Lower lobe of right lung (tissue), 2 donors: ENCODE measurements at places on chromosomes 5 and 9. TPM values are rescaled to one million over a fixed set of nuclear protein-coding genes. Genes with fewer than 3 reads are reported as not detected.

GRCh38 chr5:131394128-131394527, 130.3 kb downstream of the CDC42SE2 start:
- no peak overlapping the region for H3K4me3 ChIP-seq
- peak overlapping the region; percentile 22 for H3K27ac ChIP-seq
- DNase-seq = no peak

DNA sequence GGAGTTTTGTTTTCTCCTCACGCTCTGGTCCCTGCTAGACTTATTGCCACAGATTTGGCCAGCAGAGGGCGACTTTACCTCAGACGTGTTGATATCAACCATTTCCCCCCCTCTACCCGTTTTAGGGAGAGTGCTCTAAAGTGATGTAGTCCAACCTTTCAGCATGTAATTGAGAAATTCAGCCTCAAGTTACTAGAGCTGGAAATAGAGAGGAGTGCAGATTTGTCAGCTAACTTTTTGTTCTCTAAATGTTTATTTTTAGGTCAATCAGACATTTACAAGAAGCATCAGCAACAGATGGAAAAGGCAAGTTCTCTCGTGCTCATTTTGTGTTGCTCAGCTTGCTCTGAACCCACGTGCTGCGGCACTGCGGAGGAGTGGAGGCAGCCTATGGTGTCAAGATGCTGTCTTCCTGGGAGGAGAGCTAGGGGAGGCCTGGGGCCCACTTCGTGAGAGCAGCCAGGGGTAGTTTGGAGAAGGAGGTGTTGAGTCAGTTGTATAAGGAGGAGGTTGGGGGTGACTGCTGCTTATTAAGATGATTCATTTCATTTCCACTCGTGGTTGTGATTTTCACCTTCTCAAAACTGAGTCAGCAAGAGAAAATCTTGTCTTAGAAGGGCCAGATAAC, 53.6 kb downstream of the GPR107 start:
- H3K36me3 ChIP-seq = peaks cover 93% of the 10 kb centered on the region
- peaks cover 6% of the 10 kb centered on the region for H3K4me1 ChIP-seq
- H3K27me3 ChIP-seq = no peaks in the 10 kb centered on the region
- peak; percentile 84 for DNase-seq
- no peak overlapping the region for H3K4me3 ChIP-seq

The GABBR2 gene
- 0.24 TPM for total RNA-seq

GRCh38 chr5:80566711-80567259, 3.3 kb downstream of the ANKRD34B start:
- DNase-seq = no peak
- no peak overlapping the region for H3K4me3 ChIP-seq
- H3K36me3 ChIP-seq = no peaks in the 10 kb centered on the region

DNA sequence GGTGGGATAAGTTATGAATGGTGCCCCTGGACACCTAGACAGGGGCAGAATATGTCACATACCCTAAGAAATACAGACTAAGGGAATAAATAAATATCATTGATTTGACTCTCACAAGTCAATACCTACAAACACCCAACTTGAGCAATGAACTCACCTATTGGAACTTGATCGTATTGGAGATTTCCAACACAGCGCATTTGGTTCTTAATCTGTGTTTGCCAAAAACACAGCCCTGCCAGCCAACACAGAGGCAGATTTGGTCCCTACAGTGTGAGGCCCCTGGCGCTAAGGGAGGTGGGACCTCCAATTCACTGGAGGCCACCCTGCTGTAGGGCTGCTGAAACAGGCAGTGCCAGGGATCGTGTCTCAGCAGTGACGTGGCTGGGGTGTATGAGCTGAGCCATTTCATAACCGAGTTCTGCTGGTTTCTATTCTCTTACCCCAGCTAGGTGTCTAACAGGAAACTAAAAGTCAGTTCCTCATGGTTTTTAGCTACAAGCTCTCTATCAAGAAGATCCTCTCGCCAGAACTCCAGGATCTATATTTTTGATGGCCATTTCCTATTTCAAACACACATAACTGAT, 84.5 kb downstream of the SLC1A1 start:
- no peak overlapping the region for H3K4me3 ChIP-seq
- no peaks in the 10 kb centered on the region for H3K4me1 ChIP-seq
- no peak for DNase-seq
- H3K27me3 ChIP-seq = no peaks in the 10 kb centered on the region
- peaks cover 23% of the 10 kb centered on the region for H3K36me3 ChIP-seq

DNA sequence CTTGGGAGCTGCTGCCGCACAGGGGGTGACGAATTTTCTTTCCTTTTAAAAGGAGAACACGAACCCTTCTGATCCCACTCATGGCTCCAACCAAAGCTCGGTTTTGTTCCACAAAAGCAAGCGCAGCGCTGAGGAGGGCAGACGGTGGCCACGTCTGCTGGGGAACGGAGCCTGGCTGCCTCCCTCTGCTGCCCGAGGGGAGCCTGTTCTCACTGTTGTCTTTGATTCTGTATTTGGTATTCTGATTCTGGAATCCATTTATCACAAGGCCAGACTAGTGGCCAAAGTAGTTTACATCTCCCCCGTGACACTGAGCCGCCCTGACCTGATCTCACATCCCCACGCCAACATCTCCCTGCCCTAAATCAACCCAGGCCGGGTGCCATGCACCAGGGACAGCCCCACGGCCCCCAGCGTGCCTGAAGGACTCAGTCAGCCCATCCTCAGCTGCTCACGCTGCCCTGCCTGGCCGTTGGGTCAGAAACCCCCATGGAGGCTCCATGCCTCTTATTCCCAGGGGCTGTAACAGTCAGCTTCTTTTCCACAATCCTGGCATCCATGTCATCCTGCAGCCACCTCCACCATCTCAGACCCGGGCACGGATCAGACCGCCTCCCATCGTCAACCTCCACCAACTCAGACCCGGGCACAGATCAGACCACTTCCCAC, 6.7 kb upstream of the NSMF start:
- no peaks in the 10 kb centered on the region for H3K27me3 ChIP-seq
- H3K4me3 ChIP-seq = no peak overlapping the region
- peak; percentile 25 for DNase-seq
- H3K4me1 ChIP-seq = no peaks in the 10 kb centered on the region
- H3K36me3 ChIP-seq = no peaks in the 10 kb centered on the region

The CXXC5 gene
- 27.3 TPM for total RNA-seq

DNA sequence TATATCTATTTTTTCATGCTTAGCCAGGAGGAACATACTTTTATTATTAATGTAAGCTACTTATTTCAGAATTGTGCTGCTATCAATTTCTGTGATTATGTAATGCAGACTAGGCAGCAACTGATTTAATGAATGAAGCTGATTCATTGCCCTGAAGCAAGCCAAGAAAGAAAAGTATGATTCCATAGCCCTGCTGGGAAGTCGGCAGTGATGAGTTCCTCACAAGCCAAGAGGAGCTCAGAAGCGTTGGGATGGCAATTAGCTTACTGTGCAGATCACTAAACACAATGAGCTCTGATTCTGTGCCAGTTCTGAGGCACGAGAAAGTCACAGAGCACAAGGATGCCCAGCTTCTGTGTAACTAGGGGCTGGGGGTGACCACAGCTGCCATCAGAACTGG, 254.3 kb upstream of the KLF9 start:
- no peak overlapping the region for H3K27ac ChIP-seq
- H3K36me3 ChIP-seq = no peaks in the 10 kb centered on the region
- no peak overlapping the region for H3K4me3 ChIP-seq
- H3K4me1 ChIP-seq = no peaks in the 10 kb centered on the region

GRCh38 chr9:38414040-38414723, 10.1 kb downstream of the IGFBPL1 start:
- no peak overlapping the region for H3K27ac ChIP-seq
- H3K36me3 ChIP-seq = no peaks in the 10 kb centered on the region
- H3K4me1 ChIP-seq = no peaks in the 10 kb centered on the region
- no peaks in the 10 kb centered on the region for H3K27me3 ChIP-seq
- no peak overlapping the region for H3K4me3 ChIP-seq

GRCh38 chr9:4794691-4795090, 1.9 kb downstream of the RCL1 start:
- peaks cover 50% of the 10 kb centered on the region for H3K4me1 ChIP-seq
- peak overlapping the region; percentile 95 for H3K4me3 ChIP-seq
- no peak overlapping the region for H3K27ac ChIP-seq
- no peaks in the 10 kb centered on the region for H3K27me3 ChIP-seq
- no peaks in the 10 kb centered on the region for H3K36me3 ChIP-seq

The STC2 gene
- 10.8 TPM for total RNA-seq

The TIGD6 gene
- total RNA-seq = 4.8 TPM

GRCh38 chr9:97905228-97905627, 17.1 kb downstream of the TRMO start:
- H3K27me3 ChIP-seq = no peaks in the 10 kb centered on the region
- DNase-seq = no peak
- H3K4me3 ChIP-seq = no peak overlapping the region
- H3K4me1 ChIP-seq = peaks cover 37% of the 10 kb centered on the region
- H3K36me3 ChIP-seq = peaks cover 58% of the 10 kb centered on the region

The HTR1A gene
- not detected for total RNA-seq

GRCh38 chr5:67490543-67491321, 294.1 kb upstream of the CD180 start:
- H3K27ac ChIP-seq = peak overlapping the region; percentile 60
- DNase-seq = peak; percentile 54
- no peaks in the 10 kb centered on the region for H3K4me1 ChIP-seq
- no peaks in the 10 kb centered on the region for H3K27me3 ChIP-seq
- H3K36me3 ChIP-seq = no peaks in the 10 kb centered on the region

DNA sequence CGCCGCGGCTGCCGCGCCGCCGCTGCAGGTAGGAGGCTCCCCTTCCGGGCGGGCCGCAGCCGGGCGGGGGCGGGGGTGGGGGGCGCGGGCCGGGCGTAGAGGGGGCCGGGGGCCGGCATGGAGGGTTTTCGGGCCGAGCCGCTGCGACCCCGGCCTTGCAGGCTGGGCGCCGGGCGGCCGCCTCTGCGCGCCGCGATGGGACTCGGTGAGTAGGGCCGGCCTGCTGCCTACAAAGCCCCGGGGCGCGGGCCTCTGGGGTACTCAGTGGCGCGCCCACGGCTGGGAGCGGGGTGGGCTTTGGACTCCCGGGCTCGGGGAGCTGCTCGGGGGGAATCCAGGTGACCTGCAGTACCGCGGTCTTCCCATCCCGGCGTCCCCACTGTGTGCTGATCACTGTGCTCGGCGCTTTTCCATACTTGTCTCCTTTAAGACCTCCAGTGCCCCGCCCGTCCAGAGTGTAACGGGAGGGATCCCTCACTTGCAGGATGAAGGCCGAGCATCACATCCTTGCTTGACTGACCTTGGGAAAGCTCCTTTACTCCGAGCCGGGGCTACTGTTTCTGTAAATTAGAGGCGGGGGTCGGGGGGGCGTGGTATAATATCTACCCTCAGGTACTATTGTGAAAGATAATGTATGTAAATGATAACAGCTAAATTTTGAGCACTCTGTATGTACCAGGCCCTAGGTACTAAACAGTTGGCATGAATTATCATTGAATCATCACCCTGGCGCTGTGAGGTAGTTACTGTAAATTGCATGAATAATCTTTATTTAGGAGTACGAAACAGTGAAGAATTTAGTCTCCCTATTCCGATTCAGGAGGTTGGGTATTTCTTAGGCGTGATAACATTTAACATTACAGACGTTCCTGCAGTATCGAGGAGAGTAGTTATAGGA, 672 bp downstream of the MSANTD3 start:
- peak overlapping the region; percentile 77 for H3K4me3 ChIP-seq
- H3K4me1 ChIP-seq = peaks cover 28% of the 10 kb centered on the region
- H3K36me3 ChIP-seq = no peaks in the 10 kb centered on the region
- H3K27me3 ChIP-seq = no peaks in the 10 kb centered on the region
- DNase-seq = peak; percentile 65
- H3K27ac ChIP-seq = peak overlapping the region; percentile 79

The PCDHGB4 gene
- total RNA-seq = 5.3 TPM

DNA sequence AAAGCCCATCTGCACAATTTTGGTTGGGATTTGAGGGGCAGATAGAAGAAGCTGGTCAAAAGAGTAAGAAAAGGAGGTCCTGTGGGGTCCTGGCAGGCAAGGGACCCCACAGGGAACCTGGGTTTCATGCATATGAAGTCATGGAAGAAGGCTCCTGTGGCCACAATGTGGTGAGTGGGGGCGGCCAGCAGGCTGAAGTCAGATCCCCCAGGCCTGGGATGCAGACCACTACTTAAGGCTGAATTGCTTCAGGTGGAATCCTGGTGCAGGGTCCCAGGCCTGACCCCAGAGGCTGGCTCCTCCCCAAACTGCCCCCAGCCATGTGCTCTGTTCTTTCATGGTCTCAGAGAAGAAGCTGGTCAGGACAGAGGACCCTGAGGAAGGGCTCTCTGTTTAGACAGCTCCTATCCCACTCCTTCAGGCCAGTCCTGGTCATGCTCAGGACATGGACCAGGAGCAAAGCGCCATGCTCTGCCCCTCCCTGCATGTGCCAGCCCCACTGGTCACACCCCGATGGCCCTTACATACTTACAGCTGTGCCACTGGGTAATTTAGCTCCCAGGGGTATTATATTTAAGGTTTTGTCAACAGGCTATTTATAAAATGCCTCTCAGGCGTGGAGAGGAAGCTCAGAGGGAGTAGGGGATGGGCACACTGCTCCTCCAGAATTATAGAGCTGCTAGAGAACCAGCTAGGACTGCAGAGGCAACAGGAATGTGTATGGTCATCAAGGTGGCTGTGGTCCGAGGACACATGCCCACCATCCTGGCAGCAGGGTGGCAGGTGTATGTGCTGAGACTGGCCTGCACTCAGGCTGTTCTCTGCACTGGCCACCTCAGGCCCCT, 33.4 kb downstream of the C5orf15 start:
- no peak overlapping the region for H3K4me3 ChIP-seq
- H3K27me3 ChIP-seq = no peaks in the 10 kb centered on the region
- H3K36me3 ChIP-seq = no peaks in the 10 kb centered on the region
- DNase-seq = no peak
- H3K27ac ChIP-seq = no peak overlapping the region

DNA sequence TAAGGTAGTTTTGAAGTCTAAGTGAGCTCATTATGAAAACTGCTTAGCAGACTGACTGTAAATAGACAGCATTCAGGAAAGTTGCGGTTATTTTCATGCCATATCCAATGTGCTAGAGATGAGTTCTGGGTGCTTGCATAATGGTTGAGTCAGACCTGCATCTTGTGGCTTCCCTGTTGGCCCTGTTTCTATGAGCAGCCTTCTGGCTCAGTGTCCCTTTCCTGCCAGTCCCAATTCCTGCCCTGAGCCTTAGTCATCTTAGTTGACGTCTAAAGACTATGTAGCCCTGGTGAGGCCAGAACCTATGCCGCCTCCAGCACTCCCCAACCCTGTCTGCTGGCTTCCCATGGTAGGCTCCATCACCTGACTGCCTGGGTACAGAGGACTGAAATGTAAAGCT, 76.3 kb upstream of the TNFSF8 start:
- no peaks in the 10 kb centered on the region for H3K36me3 ChIP-seq
- no peaks in the 10 kb centered on the region for H3K4me1 ChIP-seq
- H3K27ac ChIP-seq = no peak overlapping the region
- H3K27me3 ChIP-seq = no peaks in the 10 kb centered on the region
- DNase-seq = no peak

The THOC3 gene
- 21.6 TPM for total RNA-seq

The TMEM215 gene
- 0.09 TPM for total RNA-seq

DNA sequence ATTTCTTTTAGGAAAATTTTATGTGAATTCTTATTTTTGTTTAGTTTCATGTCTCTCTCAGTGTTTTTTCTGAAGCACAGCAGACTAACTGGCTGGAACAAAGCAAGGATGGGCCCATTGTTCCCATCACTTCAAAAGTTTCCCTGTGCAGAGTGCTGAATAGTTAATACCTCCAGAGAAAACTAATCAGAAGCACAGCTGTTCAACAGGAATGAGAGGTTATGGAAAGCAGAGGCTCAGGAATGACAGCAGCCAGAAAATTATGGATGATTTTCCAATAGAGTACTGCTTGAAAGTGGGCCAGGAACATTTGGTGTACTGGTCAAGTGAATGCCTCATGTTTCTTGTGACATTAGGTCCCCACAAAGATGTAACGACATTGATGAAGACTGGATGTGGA, 173.0 kb upstream of the TARS1 start:
- no peaks in the 10 kb centered on the region for H3K36me3 ChIP-seq
- no peak overlapping the region for H3K27ac ChIP-seq
- no peak overlapping the region for H3K4me3 ChIP-seq
- no peak for DNase-seq

The SLC34A3 gene
- total RNA-seq = not detected
